ENCODE measurements at places on chromosomes 6 and 20.

DNA sequence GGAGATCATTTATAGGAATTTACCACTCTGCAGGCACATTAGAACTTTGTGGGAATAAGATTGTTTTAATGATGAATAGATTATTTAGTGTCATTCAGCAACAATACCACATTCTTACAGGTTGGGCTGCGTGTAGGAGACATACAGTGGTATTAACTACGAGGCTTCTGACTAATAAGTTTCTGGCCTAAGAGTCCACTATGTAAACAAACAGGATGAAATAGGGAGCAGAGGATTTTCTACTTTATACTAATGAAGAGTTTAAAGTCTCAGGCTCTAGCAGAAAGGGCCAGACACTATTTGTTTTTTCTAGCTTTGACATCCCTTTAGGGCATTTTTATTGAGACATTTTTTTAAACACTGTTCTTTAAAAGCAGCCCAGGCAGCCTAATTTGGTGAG is 75.6 kb downstream of the SLC24A3 start:
- no peak for DNase-seq

DNA sequence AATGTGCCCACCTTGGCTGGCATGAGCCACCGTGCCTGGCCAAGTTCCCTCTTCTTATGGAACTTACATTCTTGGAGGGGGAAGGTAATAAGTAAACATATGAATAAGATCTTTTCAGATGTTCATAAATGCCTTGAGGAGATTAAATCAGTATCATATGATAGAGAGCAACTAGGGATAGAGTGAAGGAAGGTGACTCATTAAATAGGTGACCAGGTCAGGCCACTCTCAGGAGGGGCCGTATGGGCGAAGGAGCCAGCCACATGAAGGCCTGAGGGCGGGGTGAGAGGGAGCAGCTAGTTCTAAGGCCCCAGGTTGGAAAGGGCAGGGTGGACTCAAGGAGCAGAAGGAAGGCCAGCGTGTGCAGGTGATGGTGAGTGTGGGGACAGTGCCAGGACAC is 91.1 kb downstream of the UST start:
- DNase-seq, result no peak

DNA sequence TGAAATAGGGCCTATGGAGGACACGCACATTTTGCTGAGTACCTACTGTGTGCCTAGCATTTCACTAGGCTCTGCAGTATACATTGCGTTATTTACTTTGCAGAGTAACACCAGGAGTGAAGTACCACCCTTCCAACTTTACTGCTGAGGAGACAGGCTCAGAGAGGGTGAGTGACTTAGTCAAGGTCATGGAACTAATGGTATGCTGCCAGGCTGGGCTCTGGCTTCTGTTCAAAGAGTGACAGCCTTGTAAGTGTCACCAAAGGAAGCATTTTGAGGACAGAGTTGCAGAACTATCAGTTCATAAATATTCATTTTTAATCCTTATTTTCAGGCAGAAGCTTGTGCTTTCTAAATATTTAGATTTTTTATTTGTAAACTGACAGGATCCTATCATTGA is 754.9 kb upstream of the CHD6 start:
- DNase-seq, result no peak

DNA sequence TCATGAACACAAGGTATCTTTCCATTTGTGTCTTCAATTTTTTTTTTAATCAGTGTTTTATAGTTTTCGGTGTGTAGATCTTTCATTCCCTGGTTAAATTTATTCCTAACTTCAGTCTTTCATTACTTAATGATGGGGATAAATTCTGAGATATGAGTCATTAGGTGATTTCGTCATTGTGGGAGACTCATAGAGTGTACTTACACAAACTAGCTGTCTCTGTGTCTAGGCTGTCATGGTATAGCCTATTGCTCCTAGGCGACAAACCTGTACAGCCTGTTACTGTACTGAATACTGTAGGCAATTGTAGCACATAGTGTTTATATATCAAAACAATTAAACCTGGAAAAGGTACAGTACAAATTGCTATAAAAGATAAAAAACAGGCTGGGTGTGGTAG is 42.1 kb downstream of the SMAP1 start:
- no peak for DNase-seq

- DNase-seq, result no peak
Observed at GRCh38 chr20:8309634-8310033, 177.6 kb downstream of the PLCB1 start.

GRCh38 chr20:62675156-62675876 is 33.0 kb downstream of the SLCO4A1 start:
- no peak for DNase-seq

DNA sequence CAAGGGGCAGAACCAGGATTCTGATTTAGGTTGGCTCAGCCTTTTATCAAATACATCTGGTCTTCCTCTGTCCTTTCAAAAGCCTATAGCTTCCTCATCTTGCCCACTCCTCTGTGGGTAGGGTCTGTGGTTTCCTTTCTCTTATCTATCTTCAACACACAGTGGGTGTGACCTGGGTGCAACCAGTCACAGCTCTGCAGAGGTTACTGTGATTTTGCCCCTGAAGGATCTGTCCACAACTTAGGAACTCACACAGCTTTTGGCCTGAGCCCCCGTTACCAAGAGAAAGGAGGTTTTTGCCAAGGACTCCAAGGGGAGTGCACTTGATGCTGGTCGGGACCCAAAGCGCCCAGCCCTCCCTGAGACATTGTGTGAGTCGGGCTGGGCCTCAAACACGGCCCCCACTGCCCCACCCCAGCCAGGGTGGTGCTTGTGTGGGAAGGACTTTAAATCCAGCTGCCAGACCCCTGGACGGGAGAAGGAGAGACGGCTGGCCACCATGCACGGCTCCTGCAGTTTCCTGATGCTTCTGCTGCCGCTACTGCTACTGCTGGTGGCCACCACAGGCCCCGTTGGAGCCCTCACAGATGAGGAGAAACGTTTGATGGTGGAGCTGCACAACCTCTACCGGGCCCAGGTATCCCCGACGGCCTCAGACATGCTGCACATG is at the start of gene PI16:
TSS of gene PI16 (plus strand) at position 477 of the 670 bp plus-strand sequence. CDS start at position 500, 23 bp downstream.
- DNase-seq, result no peak

GRCh38 chr6:24927985-24928745 is 7.6 kb downstream of the RIPOR2 start:
- no peak for DNase-seq

DNA sequence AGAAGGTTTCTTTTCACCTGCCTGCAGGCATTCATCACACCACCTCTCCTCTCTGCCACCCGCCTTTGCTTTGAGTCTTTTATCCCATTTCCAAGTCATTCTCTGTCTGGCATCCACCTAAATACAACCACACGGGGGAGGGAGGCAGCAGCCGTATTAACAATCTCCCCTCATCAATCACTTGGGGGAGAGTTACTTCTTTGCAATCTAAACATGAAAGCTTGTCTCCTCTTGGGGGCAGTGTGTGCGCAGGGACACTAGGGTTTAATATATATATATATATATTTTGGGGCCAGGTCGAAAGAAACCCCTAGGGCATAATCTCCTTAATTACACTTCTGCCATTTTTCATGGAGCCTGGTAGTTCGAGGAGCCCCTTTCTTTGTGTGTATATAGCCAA is 214.5 kb downstream of the TSHZ2 start:
- no peak for DNase-seq

DNA sequence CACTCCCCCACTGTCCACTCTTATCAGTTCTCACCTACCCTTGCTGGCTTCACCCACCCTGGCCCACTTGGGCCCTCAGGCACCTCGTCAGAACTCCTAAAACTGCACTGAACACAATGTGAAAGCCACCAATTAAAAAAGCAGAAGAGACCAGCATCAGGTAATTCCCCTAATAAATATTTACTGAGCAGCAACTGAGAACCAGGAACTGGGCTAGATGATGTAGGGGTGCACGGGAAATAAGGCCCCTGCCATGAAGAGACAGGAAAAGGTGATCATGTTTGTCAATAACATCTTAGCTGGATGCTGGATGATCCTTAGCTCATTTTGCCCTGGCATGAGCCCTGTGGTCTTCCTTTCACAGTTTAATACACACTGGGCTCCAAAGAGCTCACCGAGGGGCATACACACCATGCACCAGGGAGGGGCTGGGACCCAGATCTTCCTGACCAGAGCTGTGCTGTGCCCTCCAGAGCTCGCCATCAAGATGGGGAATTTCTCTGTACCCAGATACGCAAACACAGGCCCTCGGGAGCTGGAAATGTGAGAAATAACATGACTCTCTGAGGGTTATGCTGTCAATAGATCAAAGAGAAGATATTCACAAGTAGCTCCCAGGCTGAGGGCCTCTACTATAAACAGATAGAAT is 113.6 kb upstream of the SLC22A16 start:
- no peak for DNase-seq

GRCh38 chr20:50386641-50386960 is 123.6 kb upstream of the PTPN1 start:
- DNase-seq, result no peak

DNA sequence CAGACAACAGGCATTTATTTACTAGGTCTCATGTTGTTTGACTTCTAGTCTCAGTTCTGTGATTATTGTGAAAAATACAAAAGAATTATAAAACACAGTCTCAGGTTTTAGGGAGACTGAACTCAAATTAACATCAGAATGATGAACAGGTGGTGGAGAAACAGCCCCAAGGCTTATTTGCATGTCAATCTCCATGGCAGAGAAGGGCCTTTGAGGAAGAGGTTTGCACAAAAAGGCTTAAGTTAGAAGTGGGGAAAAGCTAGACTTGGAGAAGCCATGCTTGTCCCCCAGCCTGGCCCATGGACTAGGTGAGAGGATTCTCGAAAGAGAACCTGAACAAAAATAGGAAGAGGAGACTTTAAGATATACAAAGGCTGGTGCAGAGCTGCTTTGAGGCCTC is 183.3 kb downstream of the EDN1 start:
- no peak for DNase-seq

- DNase-seq, result no peak
Observed at GRCh38 chr6:155093430-155093829, 98.3 kb downstream of the TIAM2 start.

DNA sequence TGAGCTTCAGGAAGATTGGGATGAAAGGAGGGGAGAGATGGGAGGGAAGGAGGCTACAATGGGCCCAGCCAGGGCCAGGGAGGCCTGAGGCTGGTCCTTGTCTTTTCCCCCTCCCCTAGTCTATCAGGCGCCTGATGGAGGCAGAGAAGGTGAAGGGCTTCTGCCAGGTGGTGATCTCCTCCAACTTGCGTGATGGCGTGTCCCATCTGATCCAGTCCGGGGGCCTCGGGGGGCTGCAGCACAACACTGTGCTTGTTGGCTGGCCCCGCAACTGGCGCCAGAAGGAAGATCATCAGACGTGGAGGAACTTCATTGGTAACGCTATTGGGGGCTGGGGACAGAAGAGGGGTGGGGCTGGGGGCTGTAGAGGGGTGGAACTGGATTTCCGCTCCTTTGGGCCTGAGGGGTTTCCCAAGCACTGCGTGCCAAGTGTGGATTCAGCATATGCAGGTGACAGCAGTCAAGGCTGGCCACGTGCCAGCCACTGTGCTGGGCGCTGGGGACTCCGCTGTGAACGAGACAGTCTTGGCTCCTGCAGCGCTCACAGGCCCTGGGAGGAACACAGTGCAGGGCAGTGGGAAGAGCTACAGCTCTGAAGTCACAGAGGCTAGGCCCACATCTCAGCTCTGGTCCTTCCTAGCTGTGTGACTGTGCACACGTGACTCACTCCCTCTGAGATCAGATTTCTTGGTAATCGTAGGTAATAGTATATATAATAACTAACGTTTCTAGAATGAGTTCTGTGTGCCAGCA is 22.7 kb downstream of the SLC12A5 start:
- no peak for DNase-seq

GRCh38 chr6:158548418-158549161 is 11.3 kb upstream of the TMEM181 start:
- DNase-seq, result peak; percentile 2

GRCh38 chr6:50990750-50991446 is 172.2 kb downstream of the TFAP2B start:
- no peak for DNase-seq

DNA sequence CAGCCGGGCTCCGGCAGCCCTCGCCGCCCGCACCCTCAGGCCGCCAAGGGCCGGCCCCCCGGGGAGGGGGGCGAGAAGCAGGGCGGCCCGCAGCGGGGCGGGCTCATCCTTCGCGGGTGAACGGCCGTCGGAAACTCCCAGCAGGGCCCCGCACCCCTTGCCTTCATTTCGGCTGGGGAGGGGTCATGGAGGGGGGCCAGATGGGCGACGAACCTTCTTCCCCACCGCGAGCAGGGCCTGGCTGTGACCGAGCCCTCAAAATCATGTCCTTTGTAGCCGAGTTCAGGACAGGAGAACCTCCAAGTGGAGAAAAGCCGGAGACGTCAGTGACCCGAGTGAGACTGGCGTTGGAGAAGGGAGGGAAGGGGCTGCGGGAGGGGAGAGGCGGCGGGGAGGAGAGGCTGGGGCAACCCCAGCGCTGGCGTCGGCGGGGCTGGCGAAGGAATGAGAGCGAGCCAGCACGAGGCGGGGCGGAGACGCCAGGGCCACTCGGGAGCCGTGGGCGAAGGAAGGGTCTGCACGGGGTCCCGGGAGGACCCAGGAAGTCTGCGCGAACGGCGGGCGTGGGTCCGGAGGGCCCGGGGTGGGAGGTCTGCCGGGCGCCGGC is 571 bp upstream of the FOXC1 start:
- DNase-seq, result peak; percentile 40

DNA sequence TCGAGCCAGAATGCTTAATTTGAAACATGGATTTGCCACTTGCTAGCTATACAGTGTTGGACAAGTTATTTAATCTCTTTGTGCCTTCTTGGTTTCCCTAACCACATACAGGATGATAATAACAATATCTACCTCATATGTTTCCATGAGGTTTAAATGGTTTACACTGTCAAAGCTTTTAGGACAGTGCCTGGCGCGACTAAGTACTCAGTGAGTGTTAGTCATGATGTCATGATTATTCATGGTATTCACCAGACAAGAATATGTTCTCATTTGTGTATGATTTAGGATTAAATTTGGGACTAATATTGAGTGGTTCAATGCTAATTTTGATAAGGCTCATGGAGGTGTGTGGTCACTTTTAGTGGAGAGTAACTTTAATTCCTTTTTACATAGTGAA is 167.4 kb downstream of the EYA4 start:
- DNase-seq, result no peak

DNA sequence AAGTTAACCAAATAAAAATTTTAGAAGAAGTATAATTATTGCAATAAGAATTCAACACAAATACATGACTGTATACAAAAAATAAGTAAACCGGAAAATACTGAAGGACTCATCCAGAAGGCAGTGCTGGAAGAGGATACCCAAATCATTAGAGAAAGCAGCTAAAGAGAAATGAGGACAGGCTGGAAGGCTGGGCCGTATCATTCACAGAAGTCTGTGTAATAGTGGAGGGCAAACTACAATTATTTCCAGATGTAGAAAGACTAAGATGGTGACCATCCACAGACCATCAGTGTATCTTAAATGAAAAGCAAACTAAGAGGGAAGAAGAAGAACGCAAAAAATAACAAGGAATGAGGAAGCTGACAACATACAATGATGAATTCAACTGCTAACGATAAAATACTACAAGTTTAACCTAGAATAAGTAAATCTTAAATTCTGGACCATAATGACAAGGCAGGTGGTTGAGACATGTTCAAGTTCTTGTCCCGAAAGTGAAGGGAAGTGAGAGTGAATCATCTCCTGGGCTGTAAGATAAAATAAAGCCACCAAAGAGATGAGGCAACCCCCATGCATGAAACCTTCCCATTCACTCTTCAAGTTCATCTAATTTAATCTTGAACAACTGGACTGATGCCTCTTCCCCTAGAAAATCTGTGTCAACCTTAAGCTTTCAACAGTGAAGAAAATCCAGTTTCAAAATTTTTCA is 71.5 kb downstream of the SLC23A2 start:
- no peak for DNase-seq

GRCh38 chr20:24560571-24561491 is 91.4 kb downstream of the SYNDIG1 start:
- DNase-seq, result no peak

Data from activated T-cell treated with anti-CD3 and anti-CD28 coated beads, Interleukin-2, amount 50 U/mL, for 48 hours (primary cell).